ENCODE measurements at places on chromosomes 13 and 19.

DNA sequence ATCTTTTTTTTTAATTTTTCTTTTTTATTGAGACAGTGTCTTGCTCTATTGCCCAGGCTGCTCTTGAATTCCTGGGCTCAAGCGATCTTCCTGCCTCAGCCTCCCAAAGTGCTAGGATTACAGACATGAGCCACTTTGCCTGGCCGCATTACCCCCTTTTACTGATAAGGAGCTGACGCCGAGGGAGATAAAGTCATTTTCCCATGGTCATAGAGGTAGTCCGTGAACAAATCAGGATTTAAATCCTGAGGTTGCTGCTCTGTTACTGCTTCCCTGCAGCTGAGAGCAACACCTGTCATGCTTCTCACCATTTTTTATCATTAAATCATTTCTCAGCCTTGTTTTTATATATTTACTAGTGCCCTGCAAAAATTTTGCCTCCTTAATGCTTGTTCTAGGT lies 7.4 kb downstream of the CYSLTR2 start:
- DNase-seq: no peak

GRCh38 chr19:58585442-58586132 lies 12.5 kb upstream of the MZF1 start:
- DNase-seq: no peak

GRCh38 chr19:45263013-45263412 lies 11.9 kb downstream of the MARK4 start:
- no peak for DNase-seq

DNA sequence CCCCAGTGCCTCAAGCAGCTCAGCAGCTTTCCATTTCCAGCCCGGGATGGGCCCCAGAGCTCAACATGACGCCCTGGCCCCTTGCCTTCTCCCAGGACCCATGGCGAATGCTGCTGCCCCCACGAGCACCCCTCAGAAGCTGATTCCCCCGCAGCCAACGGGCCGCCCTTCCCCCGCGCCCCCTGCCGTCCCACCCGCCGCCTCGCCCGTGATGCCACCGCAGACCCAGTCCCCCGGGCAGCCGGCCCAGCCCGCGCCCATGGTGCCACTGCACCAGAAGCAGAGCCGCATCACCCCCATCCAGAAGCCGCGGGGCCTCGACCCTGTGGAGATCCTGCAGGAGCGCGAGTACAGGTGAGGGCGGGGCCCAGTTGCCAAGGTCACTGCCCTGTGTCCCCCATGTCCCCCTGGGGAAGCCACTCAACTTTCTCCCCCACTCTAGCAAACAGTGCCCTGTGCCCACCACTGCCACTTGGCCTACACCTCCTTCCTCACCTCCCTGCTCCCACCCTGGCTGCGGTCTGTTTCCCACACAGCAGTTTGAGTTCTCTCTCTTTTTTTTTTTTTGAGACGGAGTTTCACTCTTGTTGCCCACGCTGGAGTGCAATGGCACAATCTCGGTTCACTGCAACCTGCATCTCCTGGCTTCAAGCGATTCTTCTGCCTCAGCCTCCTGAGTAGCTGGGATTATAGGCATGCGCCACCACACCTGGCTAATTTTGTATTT lies 26.9 kb downstream of the SMARCA4 start:
- no peak for DNase-seq

- no peak for DNase-seq
Measured at GRCh38 chr13:48155848-48156247, 60.9 kb upstream of the MED4 start.

- no peak for DNase-seq
Measured at GRCh38 chr19:8631425-8631819, 989 bp downstream of the NFILZ start.

DNA sequence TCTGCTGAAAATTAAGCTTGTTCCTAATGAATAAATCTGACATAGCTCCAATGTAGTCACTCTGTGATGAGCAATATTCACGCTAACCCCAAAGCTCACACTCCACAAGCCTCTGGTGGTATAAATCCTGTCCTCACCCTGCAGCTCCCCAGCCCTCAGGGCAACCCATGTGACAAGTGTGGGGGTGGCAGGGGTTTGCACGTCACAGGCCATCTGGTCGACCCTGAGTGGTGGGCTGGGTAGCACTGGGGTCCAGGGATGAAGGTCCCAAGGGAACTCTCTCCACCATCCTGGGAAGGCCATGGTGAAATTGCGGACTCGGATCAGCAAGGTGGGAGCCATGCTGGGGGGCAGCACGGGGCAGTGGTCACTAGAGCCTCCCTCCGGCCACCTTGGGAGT lies 100.0 kb upstream of the SOX1 start:
- no peak for DNase-seq

DNA sequence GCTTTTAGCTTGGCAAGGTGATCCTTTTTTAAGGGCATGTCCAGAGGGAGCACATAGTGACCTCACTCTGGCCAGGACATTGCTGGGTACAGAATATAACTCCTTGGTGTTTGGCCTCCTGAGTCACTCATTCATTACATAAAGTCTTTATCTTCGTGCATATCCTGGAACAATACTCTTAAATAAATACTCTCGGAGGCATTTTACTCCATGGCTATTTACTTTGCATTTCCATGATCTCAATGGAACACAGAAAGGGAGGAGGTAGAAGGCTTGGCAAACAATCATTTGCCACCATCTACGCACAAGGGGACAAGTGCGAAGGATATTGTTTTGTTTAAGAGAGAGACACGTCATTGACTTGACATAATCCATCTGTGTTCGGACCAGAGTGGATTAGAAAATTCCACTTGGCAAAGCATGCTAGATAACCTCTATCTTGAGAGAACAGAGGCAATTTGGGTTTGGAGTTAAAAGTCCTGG lies 210.0 kb downstream of the IRS2 start:
- DNase-seq: no peak
